Stimulated activated CD8-positive, alpha-beta memory T cell treated with anti-CD3 and anti-CD28 coated beads, Interleukin-4, amount 100 ng/mL, for 48 hours (primary cell): ENCODE measurements at places on chromosomes 11 and 22.

GRCh38 chr11:60594998-60595642, 79.9 kb downstream of the MS4A13 start:
- DNase-seq = no peak

- no peak for DNase-seq
Observed at GRCh38 chr11:17939542-17939941, 73.3 kb downstream of the SERGEF start.

DNA sequence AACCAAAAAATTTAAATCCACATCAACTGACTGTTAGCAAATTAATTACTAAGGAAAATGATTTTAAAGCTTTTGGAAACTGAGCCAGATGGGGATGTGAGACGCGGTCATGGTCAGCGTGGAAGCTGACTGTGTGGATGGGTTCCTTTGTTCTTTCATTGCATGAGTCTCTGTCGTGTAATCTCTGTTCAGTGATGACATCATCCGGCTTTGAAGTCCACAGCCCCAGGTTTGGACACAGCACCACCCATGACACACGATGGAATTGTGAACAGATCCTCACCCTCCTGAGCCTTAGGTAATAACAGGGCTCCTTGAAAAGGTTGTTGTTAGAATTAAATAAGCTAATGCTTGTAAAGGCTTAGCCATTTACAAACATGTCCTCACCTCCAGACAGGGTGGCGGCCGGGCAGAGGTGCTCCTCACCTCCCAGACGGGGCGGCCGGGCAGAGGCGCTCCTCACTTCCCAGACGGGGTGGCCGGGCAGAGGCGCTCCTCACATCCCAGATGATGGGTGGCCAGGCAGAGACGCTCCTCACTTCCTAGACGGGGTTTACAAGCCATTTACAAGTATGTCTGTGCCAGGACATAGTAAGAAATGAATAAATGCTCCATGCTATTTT, 677.3 kb downstream of the TBC1D22A start:
- DNase-seq = no peak

DNA sequence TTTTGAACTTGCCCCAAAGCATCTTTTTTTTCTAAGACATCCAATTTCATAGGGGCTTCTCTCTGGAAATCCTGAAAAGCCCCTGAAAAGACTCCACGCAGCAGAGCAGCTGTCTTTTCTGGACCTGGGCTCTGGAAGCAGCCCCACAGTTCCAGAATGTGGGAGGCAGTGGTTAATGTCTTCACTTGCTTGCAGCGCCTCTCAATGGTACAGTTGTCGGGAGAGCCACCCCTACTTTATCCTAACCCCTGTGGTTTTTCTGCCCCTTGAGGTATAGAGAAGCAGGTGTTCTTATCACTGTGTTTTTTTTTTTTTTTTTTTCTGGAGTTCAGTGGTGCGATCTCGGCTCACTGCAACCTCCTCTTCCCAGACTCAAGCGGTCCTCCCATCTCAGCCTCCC, 83.4 kb upstream of the SORL1-AS1 start:
- no peak for DNase-seq

DNA sequence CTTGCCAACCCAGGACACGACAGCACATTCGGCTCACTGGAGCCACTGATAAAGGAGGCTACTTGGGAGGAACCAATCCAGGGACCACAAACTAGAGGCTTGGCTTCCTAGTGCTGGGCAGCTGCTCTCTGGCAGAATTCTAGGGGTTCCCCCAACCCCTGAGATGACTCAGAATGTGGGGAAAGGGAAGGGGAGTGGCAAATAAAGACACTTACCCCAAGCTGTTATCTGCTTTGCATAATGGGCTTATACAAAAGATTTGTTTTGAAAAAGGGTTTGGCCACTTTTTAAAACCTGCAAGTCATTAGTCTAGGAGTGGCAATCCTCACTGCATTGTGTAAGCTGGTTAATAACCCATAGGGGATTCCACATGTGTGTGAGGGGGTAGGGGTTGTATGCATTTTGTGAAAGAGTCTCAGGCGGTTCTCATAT, 64.1 kb upstream of the LMO1 start:
- DNase-seq = no peak

GRCh38 chr11:95939091-95939490, 15.2 kb upstream of the MTMR2 start:
- DNase-seq = no peak

DNA sequence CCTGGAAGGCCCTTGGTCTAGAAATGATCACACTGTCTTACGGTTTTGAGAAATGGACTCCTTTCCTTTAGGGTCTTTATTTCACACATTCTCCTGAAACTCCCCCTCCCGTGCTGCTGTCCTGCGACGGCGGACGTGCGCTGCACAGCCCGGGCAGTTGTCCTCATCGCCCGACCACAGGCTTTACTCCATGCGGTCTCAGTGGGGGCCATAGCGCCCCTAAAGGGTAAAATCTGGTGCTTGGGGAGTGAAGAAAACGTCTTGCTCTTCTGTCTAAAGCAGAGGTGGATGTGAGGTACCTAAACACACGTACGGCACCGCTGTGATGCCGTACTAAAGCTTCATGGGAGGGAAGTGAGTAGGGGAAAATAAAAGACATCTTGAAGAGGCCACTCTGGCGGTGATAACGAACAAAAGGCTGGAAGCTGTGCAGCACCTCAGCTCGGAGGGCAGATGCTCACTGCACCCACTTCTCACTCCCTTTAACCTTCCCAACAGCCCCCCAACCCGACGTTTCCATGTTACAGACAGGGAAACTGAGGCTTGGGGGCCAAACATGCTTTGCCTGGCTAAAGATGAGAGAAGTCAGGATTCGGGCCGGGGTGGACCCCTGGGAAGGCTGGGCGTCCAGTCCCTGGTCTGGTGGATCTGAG, 22.6 kb downstream of the MPPED1 start:
- DNase-seq = no peak

- peak; percentile 88 for DNase-seq
Observed at GRCh38 chr11:59560702-59561473, 49.5 kb downstream of the OR4D9 start.

GRCh38 chr22:42432020-42432596, at the start of gene NFAM1:
NFAM1 (minus strand) TSS chr22:42432403; CDS start chr22:42432357, 46 bp downstream.
- no peak for DNase-seq

- no peak for DNase-seq
Observed at GRCh38 chr11:113647108-113647507, 59.0 kb downstream of the TMPRSS5 start.

GRCh38 chr22:35703861-35704584, 13.6 kb upstream of the APOL5 start:
- no peak for DNase-seq

- no peak for DNase-seq
Observed at GRCh38 chr22:43994416-43994815, 29.7 kb upstream of the PARVB start.

DNA sequence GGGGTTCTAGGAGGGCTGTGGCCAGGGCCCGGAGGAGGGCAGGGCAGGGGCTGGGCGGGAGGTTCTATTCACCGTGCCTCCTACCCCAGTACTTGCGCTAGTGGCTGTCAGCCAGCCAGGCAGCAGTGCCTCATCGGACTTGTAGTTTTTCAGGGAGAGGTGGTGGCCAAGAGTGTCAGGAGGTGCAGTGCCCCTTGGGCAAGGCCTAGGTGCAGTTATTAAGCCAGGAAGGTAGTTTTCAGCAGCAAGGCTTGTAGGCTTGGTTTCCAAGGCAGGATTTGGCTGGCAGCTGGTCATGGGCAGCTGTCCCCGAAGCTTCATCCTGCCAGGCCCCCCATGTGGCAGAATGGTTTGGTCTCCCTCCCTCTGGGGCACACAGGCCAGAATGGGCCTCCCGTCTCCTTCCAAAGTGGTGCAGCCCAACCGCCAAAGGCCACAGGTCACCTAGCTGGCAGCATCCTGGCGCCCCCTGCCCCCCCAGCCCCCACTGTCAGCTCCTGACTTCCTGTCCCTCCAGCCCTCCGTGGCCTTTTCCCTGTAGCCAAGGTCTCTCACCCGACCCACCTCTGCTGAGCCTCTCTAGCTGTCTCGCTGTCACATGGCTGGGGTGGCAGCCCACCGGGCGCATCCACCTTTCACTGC, 8.5 kb downstream of the CCDC88B start:
- DNase-seq = no peak

DNA sequence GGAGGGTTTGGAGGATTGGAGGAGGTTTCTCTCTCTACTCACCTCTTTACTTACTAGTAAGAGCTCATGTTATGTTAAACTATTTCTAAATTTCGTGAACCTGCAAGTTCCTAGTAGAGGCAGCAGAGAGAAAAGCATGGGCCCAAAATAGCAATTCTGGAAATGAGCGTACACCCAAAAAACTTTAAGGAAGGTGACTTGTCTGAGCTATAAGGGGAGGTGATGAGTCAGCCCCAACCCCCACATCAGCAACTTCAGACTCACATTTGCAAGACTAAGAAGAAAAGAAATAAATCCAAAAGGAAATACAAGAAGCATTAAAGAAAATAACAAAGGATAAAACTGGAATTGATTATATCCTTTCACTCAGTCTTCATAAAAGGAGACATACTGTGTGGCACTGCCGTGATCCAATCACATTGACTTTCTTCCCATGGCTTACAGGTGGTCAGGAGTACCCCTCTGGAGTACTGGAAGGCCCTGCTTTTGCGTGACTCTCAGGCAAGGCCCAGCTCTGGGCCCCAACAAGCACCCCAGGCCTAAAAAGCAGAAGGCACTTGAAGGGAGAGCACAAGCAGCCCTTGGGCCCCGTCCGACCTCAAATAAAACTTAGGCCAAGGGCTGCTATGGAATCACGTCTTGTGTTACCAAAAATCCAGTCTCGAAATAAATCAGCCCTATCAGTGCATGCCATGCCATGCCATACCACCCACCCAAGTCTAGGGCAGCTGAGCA, 14.3 kb downstream of the PACSIN2 start:
- peak; percentile 61 for DNase-seq

GRCh38 chr11:62402226-62402959, 16.4 kb upstream of the SCGB1A1 start:
- peak; percentile 70 for DNase-seq

- DNase-seq = no peak
Observed at GRCh38 chr22:30079952-30080533, at the start of gene HORMAD2. HORMAD2 (plus strand) TSS chr22:30080464; CDS start chr22:30093953, 13,489 bp downstream.

- no peak for DNase-seq
Observed at GRCh38 chr22:20625270-20625669, 117.9 kb downstream of the MED15 start.

DNA sequence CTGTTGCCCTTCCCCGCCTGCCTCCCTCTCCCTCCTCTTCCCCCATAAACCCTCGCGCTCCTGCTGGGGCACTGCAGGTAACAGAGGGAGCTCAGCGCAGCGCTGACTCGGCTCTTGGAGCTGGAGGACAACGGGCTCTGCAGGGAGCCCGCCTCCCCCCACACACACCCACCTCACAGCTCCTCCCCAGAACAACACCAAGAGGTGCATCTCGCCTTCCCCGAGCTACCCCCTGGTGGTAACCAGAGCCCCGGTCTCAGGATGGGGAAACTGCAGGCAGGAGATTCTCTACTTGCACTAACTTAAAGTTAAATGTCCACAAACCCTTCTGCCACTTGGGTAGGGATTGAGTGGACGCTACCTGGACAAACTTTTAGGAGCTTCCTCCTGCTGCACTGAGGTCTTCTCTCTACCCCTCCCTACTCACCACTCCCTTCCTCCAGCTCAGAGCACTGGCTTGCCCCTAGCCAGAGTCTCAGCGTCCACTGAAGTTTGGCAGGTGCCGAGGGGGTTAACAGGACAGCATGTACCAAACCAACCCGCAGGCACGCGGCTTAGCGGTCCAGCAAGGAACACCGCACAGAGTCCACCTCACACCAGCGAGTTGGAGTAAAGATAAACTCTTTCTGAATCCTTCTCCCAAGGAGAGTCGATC, 4.0 kb upstream of the SCN4B start:
- peak; percentile 42 for DNase-seq

- DNase-seq = no peak
Observed at GRCh38 chr11:41449483-41450050, 9.9 kb downstream of the LRRC4C start.

DNA sequence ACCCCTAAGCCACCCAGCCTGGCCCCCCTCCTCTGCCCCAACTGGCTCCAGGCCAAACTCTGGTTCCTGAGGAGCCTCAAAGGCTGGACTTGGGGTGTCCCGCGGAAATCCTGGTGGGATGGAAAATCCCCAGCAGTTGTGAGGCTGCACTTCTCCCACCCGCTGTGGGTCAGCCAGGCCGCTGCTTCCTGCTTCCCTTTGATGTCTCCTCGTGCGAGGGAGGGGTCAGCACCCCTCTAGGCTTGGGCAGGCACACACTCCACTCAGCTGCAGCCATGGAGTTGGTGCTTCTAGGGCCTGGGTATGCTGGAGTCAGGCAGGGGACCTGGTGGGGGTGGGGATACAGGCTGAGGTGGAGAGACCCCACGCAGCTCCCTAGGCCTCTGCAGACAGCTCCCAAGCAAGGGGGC, 12.0 kb downstream of the KCNQ1OT1 start:
- no peak for DNase-seq

DNA sequence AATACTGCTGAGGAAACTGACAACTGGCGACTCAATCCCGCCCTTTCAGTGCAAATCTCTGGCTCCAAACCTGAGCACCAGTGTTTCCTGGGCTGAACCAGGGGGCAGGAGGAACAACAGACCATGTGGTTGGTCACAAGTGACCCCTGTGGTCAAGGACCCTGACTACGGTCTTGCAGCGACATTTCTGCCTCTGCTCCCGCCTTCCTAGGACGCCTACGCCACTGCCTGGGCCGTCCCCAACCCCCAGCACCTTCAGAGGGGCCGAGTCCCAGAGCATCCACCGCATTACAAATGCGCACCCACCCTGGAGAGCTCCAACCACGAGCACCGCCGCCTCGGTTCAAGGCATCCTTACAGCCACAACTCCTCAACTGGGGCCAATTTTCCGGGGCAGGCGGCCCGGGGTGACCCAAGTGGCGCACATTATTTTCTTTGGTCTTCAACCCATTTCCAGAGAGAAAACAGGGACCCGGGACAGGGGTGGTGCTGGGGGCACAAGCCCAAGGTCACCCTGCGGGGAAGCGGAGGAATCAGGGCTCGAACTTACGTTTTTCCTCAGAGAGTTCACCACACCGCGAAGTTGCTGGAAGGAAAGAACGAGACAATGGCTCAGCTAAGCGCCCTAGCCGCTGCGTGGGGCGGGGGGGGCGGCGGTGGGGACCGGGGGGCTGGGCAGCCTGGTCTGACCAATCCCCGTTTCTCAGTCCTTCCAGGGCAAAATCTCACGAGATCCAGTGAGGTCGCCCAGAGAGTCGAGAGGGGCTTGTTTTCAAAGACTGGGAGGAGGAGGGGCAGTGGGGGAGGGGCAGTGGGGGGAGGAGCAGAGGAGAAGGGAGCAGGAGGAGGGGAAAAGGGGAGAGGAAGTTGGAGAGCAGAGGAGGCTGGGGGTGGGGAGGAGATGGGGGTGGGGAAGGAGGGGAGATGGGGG, 1.8 kb downstream of the PRAME start:
- DNase-seq = no peak

GRCh38 chr11:112115386-112115785, 28.7 kb downstream of the SDHD start:
- no peak for DNase-seq

GRCh38 chr22:32378707-32379272, 21.1 kb downstream of the RFPL3 start:
- peak; percentile 33 for DNase-seq

GRCh38 chr11:73281201-73281741, 9.1 kb downstream of the P2RY6 start:
- DNase-seq = no peak

- no peak for DNase-seq
Observed at GRCh38 chr11:3986301-3986700, 108.3 kb upstream of the RRM1 start.

- no peak for DNase-seq
Observed at GRCh38 chr22:47375621-47376321, 613.3 kb downstream of the TBC1D22A start.
